Progenitor cell of endocrine pancreas (in vitro differentiated cells): ENCODE measurements at places on chromosomes 1 and 21.

DNA sequence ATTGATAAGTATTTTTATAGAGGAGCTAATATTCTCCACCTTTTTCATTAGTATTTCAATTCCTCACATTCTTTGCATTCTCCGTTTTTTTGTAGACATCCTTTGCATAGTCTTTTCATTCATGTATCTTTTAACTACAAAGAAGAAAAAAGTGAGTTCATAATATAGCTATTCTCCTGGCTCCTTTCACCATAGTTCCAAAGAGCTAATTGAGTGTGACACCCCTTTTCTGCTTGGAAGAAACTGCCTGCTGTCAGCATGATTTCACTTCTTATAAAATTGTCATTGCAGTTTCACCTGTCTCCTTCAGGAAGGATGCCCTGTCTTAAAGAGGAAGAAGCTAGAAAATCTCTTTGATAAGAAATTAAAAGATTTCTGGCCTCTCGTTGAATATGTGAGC lies 991.1 kb downstream of the KCNT2 start:
- no peak overlapping the region for H3K27ac ChIP-seq
- H3K36me3 ChIP-seq: no peaks in the 10 kb centered on the region
- no peak for DNase-seq
- H3K27me3 ChIP-seq: no peaks in the 10 kb centered on the region

DNA sequence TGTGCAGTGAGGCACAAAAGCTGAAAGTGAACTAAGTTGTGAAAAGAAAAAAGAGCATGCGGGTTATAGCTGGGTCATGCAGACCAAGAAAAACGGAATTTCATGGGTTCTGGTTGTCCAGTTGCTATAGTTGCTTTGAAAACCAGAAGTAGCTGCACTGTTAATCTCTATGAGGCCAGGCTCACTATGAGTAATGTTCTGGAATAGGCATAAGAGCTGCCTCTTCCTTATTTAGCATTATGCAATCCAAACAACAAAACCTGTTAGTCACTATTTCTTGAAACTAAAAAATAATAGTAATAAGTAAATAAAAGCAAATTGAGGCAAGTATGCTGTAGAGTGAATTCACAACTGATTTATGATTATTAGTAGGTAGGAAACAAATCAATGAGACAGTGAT lies 1383.7 kb downstream of the MRPL39 start:
- no peak overlapping the region for H3K27ac ChIP-seq
- no peak overlapping the region for H3K4me3 ChIP-seq
- DNase-seq: no peak
- H3K4me1 ChIP-seq: no peaks in the 10 kb centered on the region
- H3K36me3 ChIP-seq: no peaks in the 10 kb centered on the region
- H3K27me3 ChIP-seq: no peaks in the 10 kb centered on the region

DNA sequence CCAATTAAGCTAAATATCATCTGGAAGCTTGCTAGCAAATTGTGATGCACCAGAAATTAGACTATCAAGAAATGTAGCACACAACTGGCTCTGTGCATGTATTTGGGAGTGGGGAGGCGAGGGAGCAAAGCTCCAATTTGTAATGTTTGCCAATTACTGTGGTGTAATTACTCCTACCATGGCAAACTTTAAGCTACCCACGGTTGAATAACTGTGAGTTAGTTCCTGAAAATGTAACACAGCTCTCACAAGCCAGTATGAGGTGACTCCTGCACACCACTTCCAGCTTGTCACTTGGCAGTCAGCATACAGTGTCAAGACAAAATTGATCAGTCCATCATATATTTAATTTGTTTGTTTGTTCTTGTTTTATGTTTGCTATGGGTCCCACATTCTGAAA lies 141.2 kb downstream of the TM2D1 start:
- no peak for DNase-seq
- H3K36me3 ChIP-seq: no peaks in the 10 kb centered on the region
- H3K4me3 ChIP-seq: no peak overlapping the region
- H3K4me1 ChIP-seq: no peaks in the 10 kb centered on the region
- peaks cover 8% of the 10 kb centered on the region for H3K27me3 ChIP-seq
- no peak overlapping the region for H3K27ac ChIP-seq

- no peaks in the 10 kb centered on the region for H3K27me3 ChIP-seq
- H3K27ac ChIP-seq: no peak overlapping the region
- peaks cover 3% of the 10 kb centered on the region for H3K4me1 ChIP-seq
Observed at GRCh38 chr1:200774735-200775444, 36.2 kb downstream of the CAMSAP2 start.

DNA sequence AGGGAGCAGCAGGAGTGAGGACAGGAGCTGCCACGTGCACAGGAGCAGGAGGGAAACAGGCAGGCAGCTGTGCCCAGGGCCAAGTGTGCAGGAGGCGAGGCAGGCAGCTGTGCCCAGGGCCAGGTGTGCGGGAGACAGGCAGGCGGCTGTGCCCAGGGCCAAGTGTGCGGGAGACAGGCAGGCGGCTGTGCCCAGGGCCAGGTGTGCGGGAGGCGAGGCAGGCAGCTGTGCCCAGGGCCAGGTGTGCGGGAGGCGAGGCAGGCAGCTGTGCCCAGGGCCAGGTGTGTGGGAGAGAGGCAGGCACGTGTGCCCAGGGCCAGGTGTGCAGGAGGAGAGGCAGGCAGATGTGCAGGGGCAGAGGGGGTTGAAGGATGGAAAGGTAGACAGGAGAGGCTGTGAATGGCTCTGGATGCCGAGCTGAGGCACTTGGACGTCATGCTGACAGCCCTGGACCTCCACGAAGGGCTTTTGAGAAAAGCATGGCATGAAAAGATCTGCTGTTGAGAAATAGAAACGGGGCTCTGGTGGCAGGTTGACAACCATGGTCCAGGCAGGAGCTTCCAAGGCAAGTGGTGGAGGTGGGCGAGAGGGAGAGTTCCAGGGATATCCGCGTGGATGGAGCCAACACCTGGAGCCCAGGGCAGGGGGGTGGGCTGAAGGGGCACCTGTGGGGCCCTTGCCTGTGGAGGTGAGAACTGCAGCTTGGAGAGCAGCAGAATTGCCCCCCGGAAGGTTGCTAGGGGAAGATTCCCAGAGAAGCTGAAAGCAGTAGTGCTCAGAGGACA lies 19.1 kb upstream of the NPHP4 start:
- no peaks in the 10 kb centered on the region for H3K27me3 ChIP-seq
- no peaks in the 10 kb centered on the region for H3K4me1 ChIP-seq
- no peak for DNase-seq
- peak overlapping the region; percentile 2 for H3K27ac ChIP-seq
- no peaks in the 10 kb centered on the region for H3K36me3 ChIP-seq

- no peaks in the 10 kb centered on the region for H3K4me1 ChIP-seq
- peak overlapping the region; percentile 76 for H3K27ac ChIP-seq
- DNase-seq: no peak
- no peaks in the 10 kb centered on the region for H3K27me3 ChIP-seq
- no peak overlapping the region for H3K4me3 ChIP-seq
- H3K36me3 ChIP-seq: peaks cover 21% of the 10 kb centered on the region
Observed at GRCh38 chr1:45621501-45621836, 2.4 kb downstream of the CCDC17 start.
